Memory B cell (primary cell): ENCODE measurements at places on chromosomes 5 and 9.

GRCh38 chr5:171639966-171640365 lies 145.7 kb upstream of the SMIM23 start:
- no peak overlapping the region for H3K27ac ChIP-seq
- no peaks in the 10 kb centered on the region for H3K36me3 ChIP-seq
- DNase-seq, result no peak
- no peaks in the 10 kb centered on the region for H3K4me1 ChIP-seq

DNA sequence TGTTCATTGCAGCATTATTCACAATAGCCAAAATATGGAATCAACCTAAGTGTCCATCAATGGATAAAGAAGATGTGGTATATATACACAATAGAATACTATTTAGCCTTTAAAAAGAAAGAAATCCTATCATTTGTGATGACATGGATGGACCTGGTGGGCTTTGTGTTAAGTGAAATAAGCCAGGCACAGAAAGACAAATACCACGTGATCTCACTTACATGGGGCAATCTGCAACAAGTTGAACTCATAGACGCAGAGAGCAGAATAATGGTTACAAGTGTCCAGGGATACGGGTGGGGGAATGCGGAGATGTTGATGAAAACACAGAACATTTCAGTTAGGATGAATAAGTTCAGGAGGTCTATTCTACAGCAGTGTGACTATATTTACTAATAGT lies 66.4 kb upstream of the ALDH1B1 start:
- no peaks in the 10 kb centered on the region for H3K36me3 ChIP-seq
- DNase-seq, result no peak
- H3K4me1 ChIP-seq, result no peaks in the 10 kb centered on the region
- no peak overlapping the region for H3K27ac ChIP-seq

DNA sequence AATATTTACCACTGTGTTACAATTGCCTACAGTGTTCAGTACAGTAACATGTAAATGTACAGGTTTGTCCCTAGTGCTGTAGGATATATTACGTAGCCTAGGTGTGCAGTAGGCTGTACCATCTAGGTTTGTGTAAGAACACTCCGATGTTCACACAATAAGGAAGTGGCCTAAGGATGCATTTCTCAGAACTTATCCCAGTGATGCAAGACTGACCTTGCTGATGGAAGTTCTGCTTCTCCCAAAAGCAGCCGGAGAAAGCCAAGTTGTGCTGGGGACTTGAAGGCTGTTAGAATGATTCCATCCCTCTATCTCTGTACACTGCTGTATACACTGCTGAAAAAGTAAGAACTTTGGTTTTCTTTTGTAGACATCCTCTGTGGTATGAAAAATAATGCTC lies 21.6 kb downstream of the NEUROG1 start:
- H3K27ac ChIP-seq, result no peak overlapping the region
- no peaks in the 10 kb centered on the region for H3K4me1 ChIP-seq
- no peaks in the 10 kb centered on the region for H3K36me3 ChIP-seq
- H3K4me3 ChIP-seq, result no peak overlapping the region

GRCh38 chr5:50365426-50366251 lies 75.4 kb downstream of the EMB start:
- DNase-seq, result no peak
- H3K4me1 ChIP-seq, result peaks cover 6% of the 10 kb centered on the region
- H3K27ac ChIP-seq, result peak overlapping the region; percentile 22

GRCh38 chr9:117574099-117574498 lies 130.1 kb upstream of the TLR4 start:
- H3K27ac ChIP-seq, result no peak overlapping the region
- H3K4me3 ChIP-seq, result no peak overlapping the region
- H3K4me1 ChIP-seq, result no peaks in the 10 kb centered on the region
- H3K36me3 ChIP-seq, result no peaks in the 10 kb centered on the region

DNA sequence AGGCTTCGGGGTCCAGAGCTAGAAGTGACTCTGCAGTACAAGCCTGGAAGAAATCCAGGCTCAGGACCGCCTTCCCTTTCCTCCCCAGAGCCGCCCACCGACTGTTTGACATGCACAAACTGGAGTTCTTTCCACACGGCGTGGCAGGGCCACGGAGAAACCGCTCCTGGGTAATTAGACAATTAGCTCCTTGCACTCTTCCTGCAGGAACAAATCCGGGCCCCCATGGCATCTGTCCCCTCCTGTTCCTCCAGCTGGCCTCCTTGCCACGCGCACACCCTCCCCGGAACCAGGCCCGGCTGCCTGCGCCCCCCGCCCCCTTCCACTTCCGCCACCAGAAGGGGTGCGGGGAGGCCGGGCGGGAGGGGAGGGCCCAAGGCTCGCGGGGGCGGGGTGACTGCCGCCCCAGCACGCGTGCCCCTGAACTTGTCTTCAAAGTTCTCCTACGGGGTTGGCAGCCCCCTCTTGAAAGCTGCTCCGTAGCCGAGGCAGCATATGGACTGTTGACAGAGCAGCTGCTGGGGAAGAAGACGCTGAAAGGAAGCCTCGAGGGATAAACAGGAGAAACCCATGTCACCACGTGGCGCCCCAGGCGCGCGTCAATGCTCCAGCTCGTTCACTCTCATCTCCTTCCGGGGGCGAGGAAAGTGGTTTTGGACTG lies 74.3 kb downstream of the SEC61B start:
- H3K36me3 ChIP-seq, result no peaks in the 10 kb centered on the region
- DNase-seq, result peak; percentile 35
- no peaks in the 10 kb centered on the region for H3K27me3 ChIP-seq
- H3K27ac ChIP-seq, result peak overlapping the region; percentile 26
- peak overlapping the region; percentile 57 for H3K4me3 ChIP-seq

GRCh38 chr5:16685069-16685468 lies 68.3 kb upstream of the RETREG1 start:
- no peak for DNase-seq
- no peaks in the 10 kb centered on the region for H3K4me1 ChIP-seq
- no peak overlapping the region for H3K27ac ChIP-seq
- H3K36me3 ChIP-seq, result no peaks in the 10 kb centered on the region
- H3K4me3 ChIP-seq, result no peak overlapping the region
